ENCODE measurements at places on chromosomes 11 and 22. TPM values are rescaled to one million over a fixed set of nuclear protein-coding genes. Genes with fewer than 3 reads are reported as not detected.

DNA sequence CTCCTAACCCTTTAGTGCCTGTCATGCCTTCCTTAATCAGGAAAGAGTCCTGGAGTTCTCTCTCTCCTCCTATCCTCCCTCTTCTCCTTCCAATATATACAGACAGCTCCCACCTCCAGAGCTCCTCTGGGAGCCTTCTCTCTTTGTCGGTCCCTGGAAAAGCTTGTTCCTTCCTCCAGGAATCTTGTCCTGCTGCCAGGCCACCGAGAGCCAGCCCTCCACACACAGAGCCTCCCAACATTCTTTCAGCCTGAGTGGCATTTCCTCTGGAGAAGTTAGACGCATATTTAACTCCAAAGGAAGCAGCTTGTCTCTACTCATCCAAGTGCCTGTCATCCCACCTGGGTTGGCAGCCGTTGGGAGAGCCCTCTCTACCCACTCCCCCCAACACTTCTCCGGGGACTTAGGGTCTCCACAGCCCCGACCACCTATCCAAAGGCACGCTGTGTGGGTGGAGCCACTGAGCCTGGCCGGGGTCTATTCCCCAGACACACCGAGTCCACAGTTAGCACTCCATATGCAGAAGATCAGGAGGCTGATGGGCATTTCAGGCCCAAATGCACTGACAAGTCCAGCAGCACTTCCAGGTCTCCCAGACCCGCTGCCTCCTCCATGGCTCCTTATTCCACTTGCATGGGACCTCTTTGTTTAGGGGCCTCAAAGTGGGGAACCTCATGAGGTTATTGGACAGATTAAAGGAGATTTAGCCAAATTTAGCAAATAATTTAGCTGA lies 31.1 kb downstream of the DKK3 start:
- no peak for DNase-seq

GRCh38 chr11:112822478-112823274 lies 138.5 kb upstream of the NCAM1 start:
- DNase-seq = peak; percentile 66

DNA sequence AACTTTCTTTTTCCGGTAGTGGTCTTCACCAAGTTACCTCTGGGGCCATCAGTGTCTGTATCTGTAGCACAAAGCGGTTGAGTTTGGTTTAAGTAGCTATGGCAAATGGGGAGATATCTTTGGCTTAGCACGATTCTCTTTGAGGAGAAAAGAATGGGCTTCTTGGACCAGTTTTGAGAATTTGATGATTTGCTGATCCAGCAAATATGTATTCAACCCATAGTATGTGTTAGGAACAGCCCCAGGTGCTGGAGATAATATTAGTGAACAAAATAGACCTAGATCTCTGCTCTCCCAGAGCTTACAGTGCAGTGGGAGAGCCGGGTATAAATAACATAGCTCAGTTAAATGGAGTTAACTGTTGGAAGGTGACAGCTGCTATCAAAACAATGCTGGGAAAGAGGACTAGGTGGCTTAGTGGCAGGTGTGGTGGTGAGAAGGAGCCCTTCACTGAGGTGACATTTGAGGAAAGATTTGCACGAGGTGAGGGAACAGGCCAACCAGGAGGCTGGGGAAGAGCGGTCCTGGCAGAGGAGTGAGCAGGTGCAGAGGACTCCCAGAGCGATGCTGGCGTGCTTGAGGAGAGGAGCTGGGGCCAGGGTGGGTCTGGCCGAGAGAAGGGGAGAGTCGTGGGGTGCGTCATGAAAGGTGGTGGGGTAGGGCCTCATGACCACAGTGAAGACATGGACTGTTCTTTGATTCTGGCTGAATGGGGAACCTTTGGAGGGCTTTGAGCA lies 5.0 kb downstream of the TBC1D22A start:
- DNase-seq = no peak

GRCh38 chr11:133967599-133968238 lies 11.0 kb upstream of the IGSF9B start:
- DNase-seq = no peak

GRCh38 chr11:34830648-34831047 lies 85.5 kb downstream of the APIP start:
- no peak for DNase-seq

- DNase-seq = no peak
Observed at GRCh38 chr11:62446091-62446490, 27.3 kb downstream of the SCGB1A1 start.

The CARD18 gene
- not detected for polyA plus RNA-seq

GRCh38 chr11:32602657-32603415 lies 19.2 kb downstream of the EIF3M start:
- DNase-seq = no peak

The KCNJ11 gene
- 3.1 TPM for polyA plus RNA-seq

Data from renal cortex interstitium (tissue), 15 donors.